ENCODE measurements at places on chromosomes 1 and 21.

- no peak for DNase-seq
Observed at GRCh38 chr21:46220275-46220810, 8.2 kb downstream of the LSS start.

DNA sequence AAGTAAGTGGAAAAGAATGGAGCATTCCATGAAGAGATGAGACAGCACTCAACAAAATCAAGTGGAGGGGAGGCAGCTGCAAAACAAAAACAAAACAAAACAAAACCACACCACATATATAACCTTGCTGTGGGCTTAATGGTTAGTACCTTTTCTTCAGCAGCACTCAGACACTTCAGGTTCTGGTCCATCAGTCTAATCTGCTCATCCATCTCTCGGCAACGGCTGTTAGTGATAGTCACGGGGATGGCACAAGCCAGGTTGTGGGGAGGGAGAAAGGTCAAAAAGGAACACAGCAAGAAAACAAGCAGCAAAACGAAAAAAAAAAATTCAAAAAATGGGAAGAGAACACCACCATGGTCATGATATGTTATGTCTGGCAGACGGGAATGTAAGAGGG, 17.0 kb upstream of the NUP210L start:
- no peak for DNase-seq

DNA sequence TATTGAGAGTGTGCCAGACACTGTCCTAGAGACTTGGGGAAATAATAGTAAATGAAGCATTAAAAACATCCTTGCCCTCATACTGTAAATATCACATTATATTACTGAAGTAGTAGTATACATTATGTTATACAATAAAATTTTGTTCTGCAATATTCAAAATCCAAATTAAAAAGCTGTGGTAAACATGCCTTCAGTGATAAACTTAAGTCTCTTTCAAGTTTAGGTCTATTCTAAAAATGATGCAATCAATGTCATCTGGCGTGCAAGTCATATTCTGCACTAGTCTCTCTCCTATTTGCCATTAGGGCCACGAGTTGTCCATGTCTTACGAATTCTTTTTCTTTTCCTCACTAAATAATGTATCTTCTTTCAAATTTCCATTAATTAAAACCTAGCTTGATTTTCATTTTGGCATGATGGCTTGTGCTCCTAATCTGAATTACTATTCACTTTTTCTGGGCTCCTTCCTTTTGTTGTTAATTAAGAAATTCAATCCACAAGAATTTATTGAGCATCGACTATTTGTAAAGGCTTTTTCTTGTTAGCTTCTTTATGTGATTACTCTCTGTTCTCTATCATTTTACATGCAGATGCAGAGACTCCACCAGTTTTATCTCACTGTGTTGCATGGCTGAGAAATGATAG, 130.7 kb downstream of the COQ8A start:
- DNase-seq: no peak

- no peak for DNase-seq
Observed at GRCh38 chr1:156721131-156721530, 7.1 kb upstream of the METTL25B start.

DNA sequence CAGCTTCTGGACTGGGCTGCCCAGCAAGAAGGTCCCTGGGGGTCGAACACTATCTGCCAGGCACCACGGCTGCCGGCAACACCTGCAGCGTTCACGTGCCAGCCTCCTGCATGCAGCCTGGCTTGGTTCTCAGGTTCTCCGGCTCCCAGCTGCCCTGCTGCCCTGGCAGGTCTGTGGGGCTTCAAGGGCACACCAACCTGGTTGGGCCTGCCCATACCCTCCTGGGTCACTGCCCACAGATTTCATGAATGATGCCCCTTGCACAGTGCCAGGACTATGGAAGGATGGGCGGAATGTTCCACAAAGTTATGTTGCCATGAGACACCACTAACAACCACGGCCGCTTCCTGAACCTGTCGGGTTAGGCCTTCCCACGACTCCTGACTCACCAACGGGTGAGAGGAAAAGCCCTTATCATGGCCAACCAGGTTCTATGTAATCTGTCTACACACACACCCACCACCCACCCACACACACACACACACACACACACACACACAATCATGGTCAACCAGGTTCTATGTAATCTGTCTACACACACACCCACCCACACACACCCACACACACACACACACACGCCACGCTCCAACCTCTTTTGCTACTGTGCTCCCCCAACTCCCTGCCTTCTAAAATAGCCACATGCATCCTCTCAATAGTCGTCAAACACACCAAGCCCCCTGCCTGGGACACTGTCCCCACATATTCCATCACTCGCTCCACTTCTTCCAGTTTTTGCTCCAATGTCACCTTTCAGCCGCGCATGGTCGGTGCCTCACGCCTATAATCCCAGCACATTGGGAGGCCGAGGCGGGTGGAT, 32.2 kb downstream of the HSPG2 start:
- DNase-seq: no peak

GRCh38 chr1:184567637-184568036, 180.8 kb downstream of the C1orf21 start:
- DNase-seq: no peak

- DNase-seq: no peak
Observed at GRCh38 chr1:196409586-196409985, 198.7 kb downstream of the KCNT2 start.

- peak; percentile 8 for DNase-seq
Observed at GRCh38 chr1:7616076-7616832, 154.8 kb upstream of the VAMP3 start.

DNA sequence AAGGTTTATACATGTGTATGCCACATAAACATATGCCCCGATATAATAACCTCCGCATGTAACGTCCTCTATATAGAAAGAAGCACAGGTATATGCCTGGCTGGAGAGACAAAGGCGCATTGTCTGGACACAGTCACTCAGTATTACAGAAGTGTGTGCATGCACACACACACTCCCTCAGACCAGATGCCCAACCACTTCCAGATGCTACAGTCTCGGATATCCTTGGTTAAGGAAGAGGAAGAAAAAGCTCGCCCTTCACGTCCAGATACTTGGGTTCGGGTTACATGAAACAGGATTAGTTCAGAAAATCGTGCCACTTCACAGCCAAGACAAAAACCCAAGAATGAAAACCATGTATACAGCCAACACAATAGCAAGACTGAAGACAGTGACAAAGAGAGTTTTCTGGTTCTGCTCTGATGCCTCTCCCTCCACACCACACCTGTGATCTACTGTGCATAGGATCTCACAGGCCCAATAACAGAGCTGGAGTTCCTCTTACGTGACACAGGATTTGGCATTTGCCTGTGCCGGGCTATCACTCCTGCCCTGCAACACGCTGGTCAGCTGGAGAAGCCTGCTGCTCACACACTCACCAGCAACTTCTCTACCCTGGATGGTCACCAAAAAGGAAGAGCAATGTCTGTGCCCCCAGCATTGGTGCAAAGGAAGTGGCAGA, 75.0 kb downstream of the SSBP3 start:
- DNase-seq: no peak

GRCh38 chr1:192920412-192920811, 111.6 kb downstream of the RGS2 start:
- DNase-seq: no peak

DNA sequence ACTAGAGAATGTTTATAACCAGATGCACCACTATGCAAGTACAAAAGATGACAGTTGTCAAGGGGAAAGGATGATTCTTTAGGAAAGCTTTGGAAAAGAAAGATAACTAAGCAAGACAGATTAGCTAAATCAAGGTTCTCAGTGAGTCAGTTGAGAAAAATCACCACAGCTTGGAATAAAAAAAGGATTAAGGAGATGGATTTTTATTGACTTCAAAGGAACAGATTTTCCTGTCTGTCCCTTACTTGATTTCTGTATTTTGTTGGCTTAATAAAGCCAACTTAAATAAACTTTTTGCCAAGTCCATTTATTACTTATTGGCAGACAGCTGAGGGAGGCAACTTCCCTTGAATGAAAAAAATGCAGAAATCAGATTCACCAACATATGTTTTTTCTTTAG, 93.9 kb downstream of the NR5A2 start:
- DNase-seq: no peak

DNA sequence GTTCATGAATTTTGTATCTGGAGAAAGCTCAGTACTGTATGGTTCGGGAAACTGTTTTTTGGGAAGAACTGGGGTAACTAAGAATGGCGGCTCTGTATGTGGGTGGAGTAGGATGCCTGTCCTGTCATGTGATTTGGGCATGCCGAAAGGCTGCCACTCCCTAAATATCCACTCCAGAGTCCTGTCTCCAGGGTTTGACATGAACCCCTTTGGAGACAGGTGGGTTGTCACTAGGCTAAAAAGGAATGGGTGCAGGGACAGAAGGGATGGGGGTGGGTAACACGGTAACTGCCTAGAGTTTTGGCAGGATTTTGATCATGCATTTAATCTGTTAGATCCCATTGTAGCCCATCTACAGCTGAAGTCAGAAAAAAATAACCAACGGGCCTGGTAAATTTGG, 150.1 kb downstream of the KCNJ6 start:
- DNase-seq: no peak

GRCh38 chr1:153534925-153535241, 908 bp downstream of the S100A6 start:
- DNase-seq: no peak

DNA sequence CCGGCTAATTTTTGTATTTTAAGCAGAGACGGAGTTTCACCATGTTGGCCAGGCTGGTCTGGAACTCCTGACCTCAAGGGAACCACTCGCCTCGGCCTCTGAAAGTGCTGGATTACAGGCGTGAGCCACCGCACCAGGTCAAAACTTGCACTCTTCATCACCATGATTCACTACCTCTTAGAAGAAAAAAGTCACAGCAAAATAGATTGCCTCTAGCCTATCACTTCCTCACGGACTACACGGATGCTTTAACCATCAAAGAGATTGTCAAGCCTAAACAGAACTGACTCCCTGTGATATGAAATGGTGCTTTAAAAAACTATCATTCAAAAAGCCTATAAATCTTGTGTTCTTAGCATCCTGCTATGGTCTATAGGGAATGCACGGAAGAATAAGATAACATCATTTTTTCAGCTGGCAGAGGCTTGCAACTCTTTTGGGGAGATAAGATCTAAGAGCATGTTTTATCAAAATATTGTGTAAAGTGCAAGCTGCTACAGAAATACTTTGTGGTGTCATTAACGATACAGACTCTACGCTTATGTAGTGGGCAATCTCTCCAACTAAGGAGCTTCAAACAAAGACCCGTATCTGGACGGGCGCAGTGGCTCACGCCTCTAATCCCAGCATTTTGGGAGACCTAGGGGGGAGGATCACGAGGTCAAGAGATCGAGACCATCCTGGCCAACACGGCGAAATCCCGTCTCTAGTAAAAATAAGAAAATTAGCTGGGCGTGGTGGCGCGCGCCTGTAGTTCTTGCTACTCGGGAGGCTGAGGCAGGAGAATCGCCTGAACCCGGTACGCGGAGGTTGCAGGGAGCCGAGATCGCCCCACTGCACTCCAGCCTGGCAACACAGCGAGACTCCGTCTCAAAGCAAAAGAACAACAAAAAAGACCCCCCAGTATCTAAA, 966 bp downstream of the TFB2M start:
- DNase-seq: no peak

GRCh38 chr1:23169727-23170335, 1.2 kb upstream of the LUZP1 start:
- DNase-seq: no peak

GRCh38 chr1:2074396-2074795, 24.2 kb downstream of the PRKCZ start:
- no peak for DNase-seq

- no peak for DNase-seq
Observed at GRCh38 chr1:11930571-11931445, 3.7 kb upstream of the PLOD1 start.

DNA sequence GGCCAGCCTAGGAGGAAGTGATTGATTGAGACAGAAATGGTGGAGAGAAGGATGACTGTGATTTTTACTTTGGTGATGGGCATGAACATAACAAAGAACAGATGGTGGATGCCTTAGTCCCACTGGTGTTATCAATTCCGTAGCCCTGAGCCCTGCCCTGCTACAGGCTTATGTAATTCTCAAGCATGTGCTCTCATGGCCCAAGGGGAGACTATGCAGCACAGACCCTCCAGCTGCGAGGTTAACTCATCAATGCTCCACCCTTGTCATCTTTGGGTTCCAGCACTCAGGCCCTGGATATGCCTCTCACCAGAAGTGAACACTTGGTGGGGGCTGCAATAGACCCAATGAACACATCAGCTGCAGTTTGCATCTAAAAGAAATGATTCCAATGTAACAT, 62.7 kb upstream of the LRRC8D start:
- no peak for DNase-seq

GRCh38 chr1:29682919-29683295, 446.6 kb downstream of the PTPRU start:
- DNase-seq: no peak

DNA sequence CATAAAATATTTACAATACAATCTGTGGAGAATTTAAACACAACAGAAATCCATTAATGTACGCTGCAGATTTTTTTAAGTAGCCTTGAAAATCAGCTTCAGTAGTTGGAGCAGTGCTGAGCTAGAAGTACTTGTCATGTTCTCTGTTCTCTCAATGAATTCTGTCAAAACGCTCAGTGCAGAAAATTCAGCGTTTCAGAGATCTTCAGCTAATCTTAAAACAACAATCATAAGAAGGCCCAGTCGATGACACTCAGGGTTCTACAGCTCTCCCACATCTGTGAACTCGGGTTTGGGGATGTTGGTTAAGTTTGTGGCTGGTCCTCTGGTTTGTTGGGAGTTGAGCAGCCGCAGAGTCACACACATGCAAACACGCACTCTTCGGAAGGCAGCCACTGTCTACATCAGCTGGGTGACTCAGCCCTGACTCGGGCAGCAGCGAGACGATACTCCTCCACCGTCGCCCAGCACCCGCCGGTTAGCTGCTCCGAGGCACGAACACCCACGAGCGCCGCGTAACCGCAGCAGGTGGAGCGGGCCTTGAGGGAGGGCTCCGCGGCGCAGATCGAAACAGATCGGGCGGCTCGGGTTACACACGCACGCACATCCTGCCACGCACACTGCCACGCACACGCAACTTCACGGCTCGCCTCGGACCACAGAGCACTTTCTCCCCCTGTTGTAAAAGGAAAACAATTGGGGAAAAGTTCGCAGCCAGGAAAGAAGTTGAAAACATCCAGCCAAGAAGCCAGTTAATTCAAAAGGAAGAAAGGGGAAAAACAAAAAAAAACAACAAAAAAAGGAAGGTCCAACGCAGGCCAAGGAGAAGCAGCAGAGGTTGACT, 161.2 kb downstream of the RUNX1 start:
- peak; percentile 89 for DNase-seq

- no peak for DNase-seq
Observed at GRCh38 chr1:166924823-166925541, 48.9 kb upstream of the TADA1 start.

- no peak for DNase-seq
Observed at GRCh38 chr1:7366955-7367665, 404.0 kb upstream of the VAMP3 start.

DNA sequence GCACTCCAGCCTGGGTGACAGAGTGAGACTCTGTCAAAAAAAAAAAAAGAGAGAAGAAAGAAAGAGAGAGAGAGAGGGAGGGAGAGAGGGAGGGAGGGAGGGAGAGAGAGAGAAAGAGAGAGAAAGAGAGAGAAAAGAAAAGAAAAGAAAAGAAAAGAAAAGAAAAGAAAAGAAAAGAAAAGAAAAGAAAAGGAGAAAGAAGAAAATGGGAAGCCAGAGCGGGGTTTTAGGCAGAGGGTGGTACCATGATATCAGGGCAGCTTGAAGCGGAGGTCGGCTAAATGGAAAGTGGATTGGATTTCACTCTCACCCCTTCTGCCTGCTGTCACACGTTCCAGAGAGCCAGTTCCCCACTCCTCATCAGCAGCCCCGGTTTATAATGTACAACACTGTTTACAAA, 1.9 kb downstream of the TMCO4 start:
- DNase-seq: no peak

- DNase-seq: no peak
Observed at GRCh38 chr1:16984717-16985116, 4.3 kb upstream of the MFAP2 start.

Measured in activated CD4-positive, alpha-beta T cell treated with anti-CD3 and anti-CD28 coated beads, Interleukin-2, amount 50 U/mL, for 16 hours (primary cell).